ENCODE measurements at places on chromosomes 4 and X.

GRCh38 chrX:40090050-40090804, 7.5 kb downstream of the BCOR start:
- DNase-seq = no peak

DNA sequence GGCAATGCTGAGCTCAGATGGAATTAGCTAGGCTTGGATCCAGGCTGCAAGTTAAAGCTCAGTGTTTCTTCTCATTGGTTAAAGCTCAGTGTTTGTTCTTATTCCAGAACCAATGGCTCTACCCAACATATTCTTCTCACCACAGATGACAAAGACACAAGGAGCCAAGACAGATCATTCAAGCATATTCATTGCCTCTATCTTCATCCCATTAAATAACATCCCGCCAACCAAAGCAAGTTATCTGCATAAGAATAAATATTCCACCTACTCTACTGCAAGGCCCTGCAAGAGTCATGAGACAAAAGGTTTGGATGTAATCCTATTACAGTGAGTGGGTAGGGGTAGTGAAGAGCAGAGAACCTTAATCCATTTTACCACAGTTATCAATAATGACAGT, 766.5 kb downstream of the C4orf33 start:
- no peak for DNase-seq

GRCh38 chr4:138086611-138087041, 155.5 kb downstream of the SLC7A11 start:
- DNase-seq = no peak

- no peak for DNase-seq
Observed at GRCh38 chr4:139146926-139147629, 29.9 kb downstream of the ELF2 start.

DNA sequence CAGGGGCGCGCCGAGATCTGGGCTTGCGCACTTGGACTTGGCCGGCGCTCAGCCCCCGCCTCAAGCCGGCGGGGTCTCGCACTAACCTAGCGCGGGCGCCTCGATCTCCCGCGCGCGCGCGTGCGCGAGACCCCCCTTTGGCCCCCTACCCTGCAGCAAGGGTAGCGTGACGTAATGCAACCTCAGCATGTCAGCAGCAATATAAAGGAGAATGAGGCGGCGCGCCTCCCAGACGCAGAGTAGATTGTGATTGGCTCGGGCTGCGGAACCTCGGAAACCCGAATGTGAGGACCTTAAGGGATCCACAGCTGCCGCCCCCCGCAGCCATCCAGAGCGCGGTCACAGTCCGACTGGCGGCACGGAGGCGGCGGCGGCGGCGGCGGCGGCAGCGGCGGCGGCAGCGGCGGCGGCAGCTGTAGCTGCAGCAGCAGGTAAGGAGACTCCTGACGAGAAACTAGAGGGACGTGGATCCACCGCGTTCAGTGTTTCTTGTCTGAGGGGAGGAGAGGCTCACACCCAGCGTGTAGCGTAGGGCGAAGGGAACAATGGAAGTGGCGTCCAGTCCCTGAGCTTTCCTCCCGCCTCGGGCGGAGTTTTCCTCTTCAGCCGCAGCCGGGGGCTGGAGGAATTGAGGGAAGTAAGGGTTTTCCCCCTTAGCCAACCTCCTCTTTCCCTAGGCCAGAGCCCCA, at the start of the genes SATL1 and ZNF711:
Gene SATL1, minus strand, starts transcription at position 19 of the 689 bp plus-strand sequence. CDS start 134,811 bp downstream, outside the sequence.
Gene ZNF711, plus strand, starts transcription at position 231 of the 689 bp plus-strand sequence. CDS start 3,582 bp downstream, outside the sequence.
- peak; percentile 23 for DNase-seq

GRCh38 chr4:153270361-153270760, 66.1 kb downstream of the TRIM2 start:
- no peak for DNase-seq

DNA sequence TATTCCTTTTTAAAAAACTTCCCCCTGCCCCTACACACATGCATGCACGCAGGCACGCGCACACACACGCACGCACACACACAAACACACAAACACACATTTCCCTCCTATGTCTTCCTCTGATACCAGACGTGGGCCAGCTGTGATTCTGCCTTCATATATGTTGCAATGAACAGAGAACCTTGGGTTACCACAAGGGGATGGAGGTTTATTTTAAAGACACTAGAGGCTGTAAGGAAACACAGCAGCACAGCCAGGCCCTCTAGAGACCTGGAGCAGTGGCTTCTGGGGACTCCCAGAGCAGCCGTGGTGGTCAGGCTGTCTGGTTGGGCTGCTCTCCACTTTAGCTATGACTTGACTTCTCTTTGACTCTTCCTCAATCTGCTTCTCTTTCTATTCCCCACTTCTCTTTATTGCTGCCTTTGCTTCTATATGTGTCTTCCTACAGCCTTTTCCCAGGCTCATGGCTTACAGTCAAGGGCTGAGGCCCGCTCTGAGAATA, 3.2 kb upstream of the TLR10 start:
- peak; percentile 21 for DNase-seq

- DNase-seq = no peak
Observed at GRCh38 chr4:2337896-2338295, 76.0 kb upstream of the MXD4 start.

GRCh38 chr4:165542476-165542875, 163.7 kb downstream of the CPE start:
- DNase-seq = no peak

DNA sequence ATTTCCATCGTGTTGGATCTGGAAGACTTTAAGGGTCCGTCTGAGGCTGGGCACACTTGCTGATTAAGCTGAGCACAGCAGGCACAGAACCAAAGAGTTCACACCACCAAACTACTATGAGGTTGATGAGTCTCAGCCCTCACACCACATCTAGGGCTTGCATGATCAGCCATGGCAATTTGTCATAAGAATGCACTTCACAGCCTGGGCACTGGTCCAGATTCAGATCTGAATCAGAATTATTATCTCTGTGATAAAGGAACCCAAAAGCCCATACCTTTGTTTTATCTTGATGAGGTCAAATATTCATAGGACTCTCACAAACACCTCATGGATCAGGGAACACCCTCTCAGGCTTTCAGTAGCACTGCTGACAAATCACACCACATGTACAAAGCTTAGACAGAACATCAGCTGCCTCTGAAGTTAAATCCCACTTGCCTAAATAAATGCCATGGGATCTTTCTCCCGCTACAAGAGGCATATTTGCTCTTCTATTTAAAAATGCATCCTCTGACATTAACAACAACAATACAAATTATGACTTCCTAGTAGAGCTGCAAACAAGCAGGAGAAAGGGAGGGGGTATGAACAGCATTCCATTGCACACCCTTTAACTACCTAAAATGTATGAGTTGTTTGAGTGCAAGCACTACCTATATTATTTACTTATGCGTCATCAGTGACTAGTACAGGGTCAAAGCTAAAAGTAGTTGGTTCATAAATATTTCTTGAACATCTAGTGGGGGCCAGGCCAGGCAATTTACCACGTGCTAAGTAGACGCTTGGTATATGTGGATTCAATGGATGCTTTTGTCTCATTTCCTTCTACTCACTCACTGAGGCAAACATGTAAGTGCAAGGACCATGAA, 186.3 kb upstream of the FGF13 start:
- no peak for DNase-seq

DNA sequence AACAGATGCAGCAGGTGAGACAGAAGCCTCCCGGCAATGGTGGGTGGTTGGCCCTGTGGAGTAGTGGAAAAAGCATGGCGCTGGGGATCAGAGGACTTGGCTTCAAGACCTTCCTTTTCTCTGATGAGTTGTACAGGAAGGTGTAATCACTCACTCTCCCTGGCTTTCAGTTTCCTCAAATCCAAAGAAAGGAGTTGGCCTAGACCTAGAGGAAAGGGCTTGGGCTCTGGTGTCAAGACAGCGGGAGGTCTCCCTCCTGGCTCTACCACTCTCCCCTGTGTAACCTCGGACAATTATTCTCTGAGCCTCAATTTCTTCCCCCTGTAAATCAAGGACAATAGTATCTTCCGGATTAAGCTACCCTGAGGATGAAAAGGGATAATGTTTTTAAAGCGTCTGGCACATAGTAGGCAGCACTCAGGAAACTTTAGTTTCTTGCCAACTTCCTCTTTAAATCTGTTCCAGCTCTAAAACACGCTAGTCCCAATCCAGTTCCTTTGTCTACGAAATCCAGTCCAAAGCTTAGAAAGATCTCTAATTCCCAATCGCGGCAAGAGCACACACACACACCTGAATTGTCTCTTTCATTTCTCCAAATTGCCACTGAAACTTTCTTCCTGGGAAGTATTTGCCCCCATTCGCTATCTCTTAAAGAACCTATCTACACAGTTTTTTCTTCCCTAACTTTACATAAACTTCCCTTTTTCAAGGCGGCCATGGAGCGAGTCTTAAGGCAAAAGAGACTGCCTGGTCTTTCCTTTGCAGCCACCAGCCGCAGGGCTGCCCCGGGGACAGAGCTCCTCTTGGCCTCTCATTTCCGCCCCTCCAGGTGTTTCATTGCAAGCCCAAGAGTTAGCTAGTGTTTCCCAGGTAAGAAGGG, 29.9 kb upstream of the GPC4 start:
- no peak for DNase-seq

GRCh38 chrX:88425739-88426138, 321.3 kb upstream of the CPXCR1 start:
- DNase-seq = no peak

DNA sequence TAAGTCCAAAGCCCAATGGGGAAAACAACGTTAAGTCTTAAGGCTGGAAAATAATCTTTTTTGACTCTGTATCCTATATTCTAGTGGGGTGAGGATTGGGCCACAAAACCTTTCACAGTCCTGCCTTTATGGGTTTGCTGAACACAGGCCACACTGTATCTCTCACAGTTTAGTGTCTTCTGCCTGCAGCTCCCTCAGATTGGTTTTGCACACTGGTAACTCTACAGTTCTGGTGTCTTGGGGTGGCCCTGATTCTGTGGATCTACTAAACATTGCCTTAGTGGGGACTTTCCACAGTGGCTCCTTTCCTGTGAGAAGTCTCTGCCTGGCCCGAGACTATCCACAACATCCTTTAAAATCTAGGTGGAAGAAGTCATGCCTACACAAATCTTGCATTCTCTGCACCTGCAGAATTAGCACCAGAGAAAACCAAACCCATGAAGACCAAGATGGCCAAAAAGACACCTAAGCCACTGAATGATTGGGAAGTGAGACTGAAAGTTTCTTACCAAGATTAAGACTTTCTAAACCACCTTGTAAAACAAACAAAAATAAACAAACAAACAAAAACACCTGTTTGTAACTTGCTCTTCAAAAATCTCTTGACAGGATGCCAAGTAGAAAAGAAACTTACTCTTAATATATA, 150.4 kb upstream of the PCDH10 start:
- no peak for DNase-seq

GRCh38 chrX:136126872-136127406, 20.4 kb upstream of the FHL1 start:
- no peak for DNase-seq

- DNase-seq = no peak
Observed at GRCh38 chr4:123524958-123525628, 128.5 kb downstream of the SPRY1 start.

DNA sequence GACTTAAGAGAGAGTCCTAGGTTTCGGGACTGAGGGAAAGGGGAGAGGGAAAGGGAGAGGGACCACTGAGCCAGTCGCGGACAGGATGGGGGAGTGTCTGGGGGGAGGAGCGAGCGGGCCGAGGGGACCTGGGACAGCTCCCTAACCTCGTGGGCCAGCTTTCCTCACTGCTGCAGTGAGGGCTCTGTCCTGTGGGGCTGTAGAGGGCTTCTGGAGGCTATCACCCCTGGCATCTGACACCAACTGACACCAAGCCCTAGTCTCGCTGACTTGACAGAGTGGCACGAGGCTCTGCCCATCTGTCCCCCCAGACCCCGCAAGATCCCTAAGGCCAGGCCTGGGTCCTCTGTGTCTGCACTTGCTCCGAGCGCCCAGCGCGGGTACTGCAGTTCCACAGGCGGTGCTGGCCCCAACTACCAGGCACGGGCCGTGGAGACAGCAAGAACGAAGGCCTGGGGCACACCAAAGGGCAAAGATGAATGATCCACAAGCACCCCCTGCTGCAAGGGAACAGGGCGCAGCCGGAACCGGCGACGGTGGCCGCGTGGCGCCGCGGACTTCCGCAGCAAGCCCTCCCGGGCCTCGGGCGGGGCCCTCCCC, 465 bp downstream of the HAUS7 start:
- peak; percentile 13 for DNase-seq

- DNase-seq = no peak
Observed at GRCh38 chrX:136665258-136665900, 17.4 kb downstream of the CD40LG start.

DNA sequence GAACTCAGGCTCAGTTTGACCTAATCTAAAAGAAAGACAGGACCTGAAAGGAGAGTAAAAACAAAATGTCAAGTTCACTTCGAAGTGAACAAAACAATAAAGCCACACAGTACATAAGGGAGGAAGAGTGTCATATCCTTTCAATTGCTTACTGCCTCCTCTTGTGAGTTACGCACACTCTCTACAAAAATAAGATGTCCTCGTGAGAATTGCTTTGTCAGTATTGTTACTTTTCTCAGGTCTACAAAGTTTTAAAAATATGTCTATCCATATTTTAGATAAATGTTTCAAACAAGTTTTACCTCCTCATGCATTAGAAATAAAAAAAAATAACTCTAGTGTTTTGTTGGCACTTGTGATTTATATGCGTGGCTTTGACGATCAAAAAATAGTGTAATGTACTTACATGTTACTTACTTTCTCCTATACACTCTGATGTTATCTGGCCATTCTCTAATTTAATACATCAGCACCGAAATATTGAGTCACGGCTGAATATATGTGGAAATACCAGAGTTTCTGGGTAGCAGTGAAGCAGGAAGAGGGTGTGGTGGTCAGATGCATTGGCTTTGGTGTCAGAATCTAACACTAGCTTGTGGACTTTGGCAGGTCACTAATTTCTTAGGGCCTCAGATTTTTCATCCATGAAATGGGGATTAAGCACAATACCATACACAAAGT, 8.1 kb upstream of the MRPL1 start:
- DNase-seq = peak; percentile 81

DNA sequence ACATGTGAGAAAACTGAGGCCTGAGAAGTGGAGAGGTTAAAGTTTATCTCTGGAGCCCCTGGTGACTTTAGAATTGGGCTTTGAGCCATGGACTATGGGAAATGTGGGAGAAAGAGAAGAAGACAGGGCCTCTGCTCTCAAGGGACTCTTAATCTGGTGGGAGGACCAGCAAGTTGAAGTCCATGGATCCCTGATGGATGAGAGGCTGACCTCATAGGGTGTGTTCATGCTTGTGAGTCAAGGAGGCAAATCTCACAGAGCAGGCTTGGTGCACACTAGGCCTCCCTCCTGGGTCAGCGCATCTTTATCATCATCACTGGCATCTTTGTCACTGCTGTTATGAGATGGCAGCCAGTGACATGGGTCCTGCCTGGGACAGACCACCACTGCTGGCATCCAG, 211.9 kb downstream of the AFAP1 start:
- DNase-seq = no peak

DNA sequence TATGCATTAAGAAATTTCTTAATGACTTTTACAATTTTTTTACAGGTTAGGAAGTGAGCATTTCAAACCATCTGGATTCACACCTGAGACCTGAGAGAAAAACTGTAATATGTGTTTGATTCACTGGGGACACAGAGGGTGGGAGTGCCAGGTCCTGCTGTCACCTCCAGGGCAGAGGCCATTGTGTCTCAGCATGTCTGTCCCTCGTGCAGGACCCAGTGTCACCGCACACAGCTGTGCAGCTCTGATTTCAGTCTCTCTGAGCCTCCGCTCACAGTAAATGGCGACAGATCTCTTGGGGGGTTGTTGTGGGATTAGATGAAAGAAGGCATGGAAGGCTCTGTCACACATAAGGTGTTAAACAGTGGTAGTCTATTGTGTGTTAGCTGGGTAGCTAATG, 23.0 kb upstream of the CLDN24 start:
- DNase-seq = no peak

- no peak for DNase-seq
Observed at GRCh38 chr4:52628543-52628942, 30.6 kb downstream of the USP46 start.

GRCh38 chrX:74449322-74449936, 28.1 kb downstream of the SLC16A2 start:
- DNase-seq = peak; percentile 26

GRCh38 chr4:154184238-154184637, 307.4 kb downstream of the DCHS2 start:
- no peak for DNase-seq

Measured in CD4-positive, alpha-beta T cell treated with Interleukin-17A for 1 hour (primary cell).